Panc1 (cell line): ENCODE measurements at places on chromosomes 11 and 22.

DNA sequence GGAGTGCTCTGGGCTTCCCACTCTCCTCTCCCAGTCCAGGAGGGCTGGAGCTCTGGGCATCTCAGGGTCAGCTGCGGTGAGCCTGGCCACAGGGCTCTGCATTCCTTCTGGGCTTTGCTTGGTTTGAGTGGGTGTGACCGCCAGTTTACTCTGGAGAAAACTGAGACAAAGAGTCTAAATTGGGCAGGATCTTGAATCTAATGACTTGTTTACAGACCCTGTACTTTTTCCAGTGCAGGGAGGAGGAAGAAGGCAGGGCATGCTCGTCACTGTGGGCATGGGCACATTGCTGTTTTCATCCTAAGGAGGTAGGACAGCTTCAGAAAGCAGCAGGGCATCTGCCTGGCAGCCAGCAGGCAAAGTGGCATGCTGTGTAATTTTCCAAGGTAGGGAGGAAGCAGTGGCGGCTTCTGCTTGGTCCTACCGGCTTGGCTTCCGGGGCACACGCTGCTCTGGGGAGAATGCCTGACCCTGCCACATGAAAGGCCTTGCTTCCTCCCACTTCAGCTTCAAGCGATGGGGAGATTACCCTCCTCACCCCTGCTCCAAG, 22.9 kb downstream of the FLI1 start:
- no peak for DNase-seq

DNA sequence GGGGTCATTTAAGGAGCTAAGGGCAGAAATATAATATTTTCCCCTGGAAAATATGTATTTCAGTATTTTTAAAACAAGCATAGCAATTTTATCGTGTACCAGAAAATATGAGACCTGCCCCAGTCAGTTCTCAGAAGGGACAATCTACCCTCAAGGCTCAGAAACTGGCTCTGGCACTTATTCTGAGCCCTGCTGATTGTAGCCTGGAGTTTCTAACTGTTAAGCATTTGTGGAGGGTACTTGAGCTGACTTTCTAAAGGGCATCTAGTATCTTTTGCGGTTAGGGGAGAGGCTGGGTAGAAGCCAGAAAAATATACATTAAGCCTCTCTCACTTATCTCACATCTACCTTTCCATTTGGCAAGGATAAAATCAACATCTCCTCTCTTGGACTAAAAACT, 71.3 kb upstream of the FSHB start:
- no peak for DNase-seq

DNA sequence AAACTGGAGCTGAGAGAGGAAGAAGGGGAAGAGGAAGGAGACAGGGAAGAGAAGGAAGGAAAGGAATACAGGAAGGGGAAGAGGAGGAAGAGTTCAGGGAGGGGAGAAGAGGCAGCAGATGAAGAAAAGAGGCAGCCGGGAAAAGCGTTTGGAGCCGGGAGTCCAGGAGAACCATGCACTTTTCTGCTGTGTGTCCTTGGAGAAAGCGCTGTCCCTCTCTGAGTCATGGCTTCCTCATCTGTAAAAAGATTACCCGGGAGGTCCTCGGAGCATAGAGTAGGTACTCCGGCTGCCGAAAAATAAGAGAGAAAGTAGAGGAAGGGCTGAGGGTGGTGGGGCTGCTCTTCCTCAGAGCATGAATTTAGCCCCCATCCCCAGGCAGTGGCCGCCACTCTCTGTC, 226.9 kb downstream of the MN1 start:
- DNase-seq: no peak

DNA sequence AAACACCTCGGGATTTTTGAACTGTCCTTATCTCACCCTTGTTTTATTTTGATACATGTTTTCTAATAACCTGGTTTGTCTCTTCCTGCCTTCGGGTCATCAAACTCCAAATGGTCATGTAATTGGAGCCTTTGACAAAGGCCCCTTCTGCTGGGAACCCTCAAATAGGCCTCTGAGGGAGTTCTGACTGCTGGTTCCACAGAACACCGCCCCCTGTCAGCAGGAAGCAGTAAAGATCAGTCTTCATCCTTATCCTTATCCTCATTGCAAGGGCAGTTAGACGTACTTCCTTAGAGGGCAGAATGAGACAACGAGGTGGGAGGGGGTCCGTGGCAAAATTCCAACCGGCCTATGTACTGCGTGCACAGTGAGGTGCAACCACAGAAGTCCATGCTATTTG, 12.1 kb downstream of the TRIM51 start:
- no peak for DNase-seq

- no peak for DNase-seq
Measured at GRCh38 chr22:32680277-32680676, 121.2 kb upstream of the TIMP3 start.

- no peak for DNase-seq
Measured at GRCh38 chr11:92297567-92298553, 73.2 kb downstream of the FAT3 start.

DNA sequence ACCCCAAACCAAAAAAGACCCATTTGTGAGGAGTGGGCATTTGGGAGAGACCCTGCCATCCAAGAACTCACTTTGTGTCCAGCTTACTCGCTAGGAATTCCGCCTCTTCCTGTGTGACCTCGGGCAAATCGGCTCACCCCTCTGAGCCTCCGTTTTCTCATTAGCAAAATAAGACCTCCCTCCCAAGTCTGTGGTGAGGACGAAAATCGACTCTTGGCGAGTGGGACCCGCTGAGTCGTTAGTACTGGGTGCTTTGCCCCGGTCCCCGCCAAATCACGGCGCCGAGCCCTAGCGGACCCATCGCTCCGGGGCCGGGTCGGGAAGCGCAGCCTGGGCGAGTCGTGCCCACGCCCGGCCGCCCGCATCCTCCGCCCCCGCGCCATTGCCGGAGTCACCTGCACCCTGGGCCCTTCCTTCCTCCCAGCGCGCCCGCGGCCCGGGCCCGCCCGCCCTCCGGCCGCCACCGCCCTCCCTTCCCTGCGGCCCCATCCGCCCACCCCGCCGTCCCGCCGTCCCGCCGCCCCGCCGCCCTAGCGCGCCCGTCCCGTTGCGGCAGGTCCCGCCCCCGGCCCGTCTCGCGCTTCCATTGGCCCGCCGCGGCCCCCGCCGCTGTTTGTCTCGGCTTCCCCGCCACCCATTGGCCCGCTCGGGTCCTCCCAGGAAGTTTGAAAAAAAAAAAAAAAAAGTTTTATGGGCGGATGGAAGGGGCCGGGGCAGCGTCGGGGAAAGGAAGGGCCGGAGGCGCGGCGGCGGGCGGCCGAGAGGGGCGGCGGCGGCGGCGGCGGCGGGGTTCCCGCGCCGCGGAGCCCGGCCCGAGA, 48.9 kb downstream of the TRIOBP start:
- no peak for DNase-seq

DNA sequence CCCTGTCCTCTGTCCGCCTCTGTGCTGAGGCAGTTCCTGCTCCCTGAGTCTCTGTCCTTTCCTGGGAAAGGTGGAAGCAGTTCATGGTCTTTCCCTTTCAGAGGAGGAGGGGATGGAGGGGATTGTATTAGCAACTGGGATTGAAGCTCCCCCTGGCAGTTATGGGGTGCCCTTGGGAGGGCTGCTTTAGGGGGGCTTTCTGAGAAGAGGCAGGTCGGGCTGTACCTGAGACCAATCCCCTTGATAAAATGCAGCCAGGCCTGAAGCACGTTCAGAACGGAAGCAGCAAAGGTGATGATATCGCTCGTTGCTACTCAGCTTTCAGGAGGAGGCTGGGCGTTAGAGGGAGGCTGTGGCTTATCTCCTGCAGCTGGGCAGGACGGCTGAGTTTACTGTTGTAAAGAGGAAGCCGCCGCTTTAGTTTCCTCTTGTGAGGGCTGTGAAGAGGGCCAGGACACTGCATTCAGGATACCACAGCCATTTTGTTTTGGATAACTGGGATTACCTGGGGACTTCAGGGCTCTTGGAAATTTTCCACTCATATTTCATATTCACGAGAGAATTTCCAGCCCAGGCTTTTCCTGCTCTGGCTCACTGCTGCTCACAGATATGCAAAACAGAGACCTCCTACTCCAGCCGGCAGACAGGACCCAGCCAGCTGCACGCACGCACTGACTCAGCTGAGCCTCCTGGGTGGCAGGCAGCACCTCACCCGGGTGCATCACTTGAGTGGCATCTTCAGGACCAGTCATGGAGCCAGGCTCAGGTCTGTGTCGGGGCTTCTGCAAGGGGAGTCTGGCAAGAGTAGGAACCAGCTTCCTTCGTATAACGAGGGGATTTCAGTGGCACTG, 798 bp downstream of the AMPD3 start:
- no peak for DNase-seq

DNA sequence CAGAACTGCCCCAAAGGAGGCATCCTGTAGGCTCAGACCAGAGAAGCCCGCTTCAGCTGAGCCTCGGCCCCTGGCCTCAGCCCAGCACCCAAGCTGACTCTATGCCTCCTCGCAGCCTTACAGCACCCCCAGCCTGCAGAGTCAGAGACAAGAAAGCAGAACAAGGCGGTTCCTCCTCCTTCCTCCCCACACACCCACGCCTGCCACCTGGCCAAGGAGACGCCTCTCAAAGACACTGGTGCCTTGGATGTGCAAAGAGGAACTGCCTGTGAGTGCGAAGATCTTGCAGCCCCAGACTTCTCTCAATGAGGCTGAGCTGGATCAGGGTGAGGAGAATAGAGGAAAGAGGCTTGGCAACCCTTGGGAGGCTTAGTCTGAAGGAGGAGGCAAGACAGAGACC, 60.2 kb downstream of the PDE2A start:
- no peak for DNase-seq

DNA sequence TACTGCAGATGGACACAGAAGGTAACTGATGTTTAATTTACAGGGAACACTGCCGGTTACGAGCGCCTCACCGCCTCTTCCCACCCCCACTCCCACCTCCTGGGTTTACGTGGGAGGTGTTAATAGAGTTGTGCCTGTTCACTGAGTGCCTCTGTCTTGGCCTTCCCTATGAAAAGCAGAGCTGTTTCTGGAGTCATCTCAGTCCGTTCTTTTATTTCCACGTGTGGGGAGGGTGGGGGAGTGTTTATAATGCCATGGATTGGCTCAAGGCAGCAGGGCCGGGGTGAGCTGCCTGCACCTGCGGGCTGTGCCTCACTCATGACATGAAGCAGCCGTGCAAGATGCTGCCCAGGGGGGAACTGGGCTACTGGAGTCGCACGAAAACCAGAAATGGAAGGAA, 322.7 kb downstream of the CADM1 start:
- DNase-seq: no peak
